ENCODE measurements at places on chromosomes 6 and 20.

DNA sequence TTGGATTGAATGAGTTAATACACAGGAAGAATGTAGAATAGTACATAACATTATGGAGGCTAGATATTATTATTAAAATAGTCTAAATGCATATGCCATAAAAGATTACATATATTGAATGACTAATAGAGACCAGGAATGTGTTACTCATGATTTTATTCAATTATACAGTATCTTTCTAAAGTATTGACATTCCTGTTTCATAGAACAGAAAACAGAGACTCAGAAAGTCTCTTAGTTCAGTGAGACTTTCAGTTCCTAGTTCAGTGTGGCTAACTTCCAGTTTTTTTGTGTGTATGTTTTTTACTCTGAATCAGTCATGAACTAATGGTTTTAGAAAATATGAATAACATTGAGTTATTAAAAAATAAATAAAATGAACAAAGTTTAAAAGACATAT, 34.6 kb upstream of the TMEM244 start:
- DNase-seq, result no peak
- H3K4me1 ChIP-seq, result peaks cover 1% of the 10 kb centered on the region
- H3K36me3 ChIP-seq, result no peaks in the 10 kb centered on the region
- H3K27me3 ChIP-seq, result peaks cover 5% of the 10 kb centered on the region

DNA sequence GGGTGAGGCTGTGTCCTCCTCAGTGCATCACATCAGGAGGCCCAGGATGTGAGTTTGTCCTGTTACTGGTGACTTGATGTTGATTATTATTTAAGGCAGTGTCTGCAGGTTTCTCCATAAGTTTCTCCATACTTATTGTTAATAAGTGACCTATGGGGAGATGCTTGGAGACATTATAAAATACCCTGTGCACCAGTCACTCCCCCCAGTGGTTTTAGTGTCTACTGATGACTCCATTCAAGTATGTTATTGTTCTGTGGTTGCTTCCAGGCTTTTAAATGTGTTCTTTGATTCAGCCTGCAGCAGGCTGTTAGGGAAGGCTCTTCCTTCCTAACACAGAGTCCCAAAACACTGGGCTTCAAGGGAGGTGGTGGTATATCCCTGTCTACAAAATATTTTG, 14.6 kb upstream of the CST3 start:
- no peak overlapping the region for H3K27ac ChIP-seq
- H3K4me1 ChIP-seq, result no peaks in the 10 kb centered on the region
- peaks cover 15% of the 10 kb centered on the region for H3K27me3 ChIP-seq
- no peak overlapping the region for H3K4me3 ChIP-seq
- no peaks in the 10 kb centered on the region for H3K36me3 ChIP-seq

- H3K36me3 ChIP-seq, result no peaks in the 10 kb centered on the region
- H3K27ac ChIP-seq, result no peak overlapping the region
- no peak overlapping the region for H3K4me3 ChIP-seq
- DNase-seq, result no peak
These were observed 595.5 kb downstream of the COL12A1 start for GRCh38 chr6:74610352-74610751.

DNA sequence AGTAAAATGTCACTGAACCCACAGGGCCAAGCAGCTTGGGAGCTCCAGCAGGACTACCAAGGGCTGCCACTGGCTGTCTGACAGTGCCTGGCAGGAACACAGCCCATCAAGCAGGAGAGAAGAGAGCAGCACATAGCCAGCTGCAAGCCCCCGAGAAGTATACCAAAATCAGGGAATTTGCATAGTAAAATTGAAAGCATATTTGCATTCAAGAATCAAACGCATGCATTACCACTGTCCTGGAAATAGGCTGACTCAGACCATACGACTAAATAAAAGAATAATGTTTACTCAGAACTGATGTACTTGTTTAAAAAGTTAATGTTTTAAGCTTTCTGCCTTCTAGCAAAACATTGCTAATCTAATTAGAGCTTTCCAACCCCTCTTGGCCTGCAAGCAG, 298.1 kb downstream of the TFAP2B start:
- H3K36me3 ChIP-seq, result no peaks in the 10 kb centered on the region
- H3K27ac ChIP-seq, result no peak overlapping the region
- H3K27me3 ChIP-seq, result no peaks in the 10 kb centered on the region

All from activated CD8-positive, alpha-beta memory T cell treated with anti-CD3 and anti-CD28 coated beads, Interleukin-2, amount 10 ng/mL, durations not matched to agents 7 days and 5 days (primary cell).